ENCODE measurements at places on chromosomes 16 and 17. TPM values are rescaled to one million over a fixed set of nuclear protein-coding genes. Genes with fewer than 3 reads are reported as not detected.

MYO18A gene
- 39.1 TPM for total RNA-seq

KIF2B gene
- total RNA-seq, result not detected

NAGLU gene
- 7.5 TPM for total RNA-seq

DNASE1L2 gene
- 0.18 TPM for total RNA-seq

GUCY2D gene
- total RNA-seq, result not detected

PMFBP1 gene
- total RNA-seq, result under 0.01 TPM

DNAH2 gene
- under 0.01 TPM for total RNA-seq

PLEKHH3 gene
- total RNA-seq, result 2.5 TPM

AHSP gene
- not detected for total RNA-seq

SEC14L1 gene
- total RNA-seq, result 27.8 TPM

AIPL1 gene
- total RNA-seq, result not detected

CLN3 gene
- 3.3 TPM for total RNA-seq

FBXL19 gene
- total RNA-seq, result 5.8 TPM

WFIKKN1 gene
- not detected for total RNA-seq
